ENCODE measurements at places on chromosomes 2 and 18.

DNA sequence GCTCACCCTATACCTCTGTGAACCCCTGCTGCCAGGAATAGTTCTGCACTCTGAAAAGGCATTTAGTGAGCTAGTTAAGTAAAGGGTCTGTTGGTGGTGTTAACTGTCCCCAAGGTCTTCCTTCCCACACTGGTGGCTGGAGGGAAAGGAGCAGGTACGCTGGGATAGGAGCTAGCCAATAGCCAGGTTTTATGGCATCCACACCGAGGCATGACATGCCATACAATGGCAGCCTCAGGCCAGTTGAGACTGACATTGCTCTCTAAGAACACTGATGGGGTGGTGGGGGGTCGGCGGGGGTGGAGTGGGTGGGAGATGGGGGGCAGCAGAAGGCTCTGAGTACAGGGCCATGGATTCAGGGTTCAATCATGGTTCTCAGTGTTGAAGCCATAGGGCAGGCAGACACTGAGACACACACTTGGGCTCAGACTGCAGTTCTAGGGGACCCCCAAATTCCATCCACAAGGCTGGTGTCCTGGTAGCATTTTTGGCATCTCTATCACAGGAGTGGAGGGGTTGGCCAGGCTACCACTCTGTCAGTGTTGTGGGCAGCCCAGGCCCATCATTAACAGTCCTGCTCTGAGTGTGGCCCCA lies 136.0 kb downstream of the CTIF start:
- no peaks in the 10 kb centered on the region for H3K4me1 ChIP-seq
- H3K36me3 ChIP-seq, result no peaks in the 10 kb centered on the region
- no peak for DNase-seq
- H3K27me3 ChIP-seq, result no peaks in the 10 kb centered on the region
- H3K27ac ChIP-seq, result no peak overlapping the region

- H3K4me3 ChIP-seq, result no peak overlapping the region
- no peak for DNase-seq
- H3K36me3 ChIP-seq, result no peaks in the 10 kb centered on the region
Measured at GRCh38 chr2:207144173-207144785, 21.5 kb downstream of the KLF7 start.

- no peaks in the 10 kb centered on the region for H3K27me3 ChIP-seq
- no peaks in the 10 kb centered on the region for H3K36me3 ChIP-seq
- H3K27ac ChIP-seq, result no peak overlapping the region
- H3K4me3 ChIP-seq, result no peak overlapping the region
Measured at GRCh38 chr2:44759823-44760222, 181.7 kb upstream of the SIX3 start.

GRCh38 chr18:38042211-38042890 lies 476.8 kb upstream of the CELF4 start:
- no peak overlapping the region for H3K27ac ChIP-seq
- no peaks in the 10 kb centered on the region for H3K4me1 ChIP-seq
- DNase-seq, result no peak
- no peaks in the 10 kb centered on the region for H3K36me3 ChIP-seq
- no peaks in the 10 kb centered on the region for H3K27me3 ChIP-seq
- H3K4me3 ChIP-seq, result no peak overlapping the region

- H3K4me1 ChIP-seq, result no peaks in the 10 kb centered on the region
- no peaks in the 10 kb centered on the region for H3K36me3 ChIP-seq
- DNase-seq, result no peak
- no peak overlapping the region for H3K27ac ChIP-seq
- no peak overlapping the region for H3K4me3 ChIP-seq
Measured at GRCh38 chr2:36174920-36175319, 180.7 kb upstream of the CRIM1 start.

GRCh38 chr2:212384027-212384426 lies 154.6 kb downstream of the ERBB4 start:
- H3K36me3 ChIP-seq, result no peaks in the 10 kb centered on the region
- peaks cover 5% of the 10 kb centered on the region for H3K4me1 ChIP-seq
- H3K27me3 ChIP-seq, result no peaks in the 10 kb centered on the region
- no peak overlapping the region for H3K27ac ChIP-seq
- no peak overlapping the region for H3K4me3 ChIP-seq

DNA sequence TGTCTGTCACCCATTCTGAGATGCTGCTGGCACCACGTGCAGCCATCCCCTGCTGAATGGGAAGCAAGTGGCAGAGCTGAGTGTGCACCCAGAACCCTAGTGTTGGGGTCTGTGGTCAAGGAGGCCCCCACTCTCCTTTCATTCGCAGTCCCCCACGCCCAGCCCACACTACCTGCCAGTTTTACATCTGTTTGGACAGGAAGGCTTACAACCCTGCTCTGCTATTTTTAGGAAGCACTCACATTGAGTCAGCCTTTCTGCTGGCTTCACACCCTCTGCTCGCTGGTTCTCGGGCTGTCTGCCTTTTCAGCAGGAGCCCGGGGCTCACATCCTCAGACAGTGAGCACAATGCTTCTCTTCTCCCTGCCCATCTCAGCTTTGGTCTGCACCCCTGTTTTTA lies 10.7 kb upstream of the ADCY3 start:
- no peak overlapping the region for H3K4me3 ChIP-seq
- no peaks in the 10 kb centered on the region for H3K36me3 ChIP-seq
- no peaks in the 10 kb centered on the region for H3K27me3 ChIP-seq
- H3K4me1 ChIP-seq, result no peaks in the 10 kb centered on the region
- no peak for DNase-seq
- no peak overlapping the region for H3K27ac ChIP-seq

DNA sequence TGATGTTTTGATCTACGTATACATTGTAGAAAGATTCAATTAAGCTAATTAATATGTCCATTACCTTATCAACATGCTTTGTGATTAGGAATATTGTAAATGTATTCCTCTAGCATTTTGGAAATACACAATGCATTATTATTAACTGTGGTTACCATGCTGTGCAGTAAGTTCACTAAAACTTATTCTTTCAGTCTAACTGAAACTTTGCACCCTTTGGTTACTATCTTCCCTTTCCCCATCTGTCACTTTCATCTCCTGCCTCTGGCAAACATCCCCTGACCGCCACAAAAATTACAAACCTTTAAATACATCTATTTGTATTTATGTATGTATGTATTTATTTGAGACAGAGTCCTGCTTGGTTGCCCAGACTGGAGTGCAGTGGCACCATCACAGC lies 388.0 kb downstream of the NYAP2 start:
- H3K27ac ChIP-seq, result no peak overlapping the region
- no peaks in the 10 kb centered on the region for H3K36me3 ChIP-seq
- no peaks in the 10 kb centered on the region for H3K27me3 ChIP-seq
- no peak for DNase-seq

- peak overlapping the region; percentile 98 for H3K27ac ChIP-seq
- no peak overlapping the region for H3K4me3 ChIP-seq
- no peaks in the 10 kb centered on the region for H3K36me3 ChIP-seq
- no peaks in the 10 kb centered on the region for H3K27me3 ChIP-seq
Measured at GRCh38 chr2:65608916-65609315, 176.5 kb upstream of the SPRED2 start.

GRCh38 chr18:79753391-79753851 lies 44.3 kb upstream of the KCNG2 start:
- no peak overlapping the region for H3K27ac ChIP-seq
- H3K36me3 ChIP-seq, result peaks cover 5% of the 10 kb centered on the region
- no peak overlapping the region for H3K4me3 ChIP-seq
- DNase-seq, result peak; percentile 67

GRCh38 chr2:166627893-166628292 lies 133.8 kb upstream of the SCN7A start:
- no peak overlapping the region for H3K27ac ChIP-seq
- DNase-seq, result no peak
- no peaks in the 10 kb centered on the region for H3K27me3 ChIP-seq
- no peaks in the 10 kb centered on the region for H3K4me1 ChIP-seq

- H3K4me3 ChIP-seq, result no peak overlapping the region
- H3K4me1 ChIP-seq, result no peaks in the 10 kb centered on the region
- DNase-seq, result no peak
- H3K27me3 ChIP-seq, result no peaks in the 10 kb centered on the region
Measured at GRCh38 chr2:166229678-166230023, 101.8 kb upstream of the SCN1A start.

- no peaks in the 10 kb centered on the region for H3K36me3 ChIP-seq
- H3K4me1 ChIP-seq, result no peaks in the 10 kb centered on the region
- no peaks in the 10 kb centered on the region for H3K27me3 ChIP-seq
Measured at GRCh38 chr2:153408710-153409385, 69.7 kb downstream of the RPRM start.

GRCh38 chr2:28407131-28407975 lies 14.7 kb downstream of the FOSL2 start:
- no peaks in the 10 kb centered on the region for H3K27me3 ChIP-seq
- DNase-seq, result peak; percentile 64
- H3K27ac ChIP-seq, result no peak overlapping the region
- peaks cover 37% of the 10 kb centered on the region for H3K36me3 ChIP-seq
- H3K4me1 ChIP-seq, result no peaks in the 10 kb centered on the region

DNA sequence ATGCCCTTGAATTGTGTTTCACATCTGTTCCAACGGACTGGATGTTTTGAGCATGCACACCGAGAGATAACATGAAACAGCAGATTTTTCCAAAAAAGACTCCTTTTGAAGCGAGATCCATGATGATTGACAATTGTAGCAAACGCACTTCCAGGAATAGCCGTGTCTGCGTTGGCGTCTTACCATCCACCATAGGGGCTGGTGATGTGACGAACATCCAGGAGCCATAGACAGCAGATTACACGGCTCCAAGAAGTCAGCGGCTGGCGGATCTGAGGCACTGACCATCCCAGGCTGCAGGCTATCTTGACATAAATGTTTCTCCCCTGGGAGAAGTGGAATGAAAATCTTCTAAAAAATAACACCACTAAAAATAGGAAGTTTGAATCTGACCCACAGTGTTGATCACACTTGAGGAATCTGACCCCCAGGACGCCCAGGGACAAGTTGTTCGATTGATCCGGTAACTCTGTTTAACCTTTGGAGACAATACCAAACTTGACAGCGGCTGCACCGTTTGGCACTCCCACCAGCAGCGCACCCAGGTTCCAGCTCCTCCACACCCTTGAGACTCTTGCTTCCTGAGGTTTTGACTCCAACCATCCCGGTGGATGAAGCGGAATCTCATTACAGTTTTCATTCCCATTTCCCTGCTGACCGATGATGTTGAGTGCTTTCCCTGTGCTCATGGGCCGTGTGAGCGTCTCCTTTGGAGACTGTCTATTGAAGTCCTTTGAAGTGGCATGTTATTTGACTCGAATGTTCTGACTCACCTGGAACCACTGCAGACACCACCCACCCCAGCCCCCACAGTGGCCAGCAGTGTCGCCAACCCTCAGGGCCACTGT lies 140.0 kb upstream of the GPC1 start:
- H3K4me3 ChIP-seq, result no peak overlapping the region
- H3K27ac ChIP-seq, result no peak overlapping the region
- H3K4me1 ChIP-seq, result no peaks in the 10 kb centered on the region
- H3K36me3 ChIP-seq, result no peaks in the 10 kb centered on the region
- no peaks in the 10 kb centered on the region for H3K27me3 ChIP-seq

GRCh38 chr18:49094979-49095632 lies 144.3 kb upstream of the SMAD7 start:
- peaks cover 2% of the 10 kb centered on the region for H3K4me1 ChIP-seq
- no peaks in the 10 kb centered on the region for H3K36me3 ChIP-seq
- H3K27me3 ChIP-seq, result no peaks in the 10 kb centered on the region
- H3K4me3 ChIP-seq, result no peak overlapping the region
- no peak for DNase-seq

- DNase-seq, result no peak
- H3K27me3 ChIP-seq, result no peaks in the 10 kb centered on the region
- no peak overlapping the region for H3K27ac ChIP-seq
- no peaks in the 10 kb centered on the region for H3K36me3 ChIP-seq
Measured at GRCh38 chr2:128357506-128358370, 39.1 kb upstream of the HS6ST1 start.

GRCh38 chr2:171883275-171883893 lies 10.7 kb downstream of the SLC25A12 start:
- peak overlapping the region; percentile 63 for H3K27ac ChIP-seq
- H3K4me3 ChIP-seq, result no peak overlapping the region
- no peaks in the 10 kb centered on the region for H3K36me3 ChIP-seq

DNA sequence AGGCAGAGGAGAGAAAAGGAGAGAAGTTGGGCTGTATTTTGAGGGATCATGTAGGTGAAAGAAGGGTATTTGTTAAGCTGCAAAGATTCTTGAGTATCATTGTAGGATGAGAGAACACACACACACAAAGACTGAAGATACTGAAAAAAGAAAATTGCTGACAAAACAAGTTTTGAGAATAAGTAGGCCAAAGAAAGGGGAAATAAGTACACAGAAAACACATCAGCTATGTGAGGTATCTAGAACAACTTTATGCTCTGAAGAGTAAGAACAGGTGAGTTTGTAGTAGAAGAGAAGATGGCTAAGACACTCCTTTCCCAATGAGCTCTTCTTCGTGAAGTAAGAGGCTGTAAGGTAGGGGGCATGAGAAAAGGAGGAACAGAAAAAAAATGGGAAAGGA lies 28.2 kb downstream of the METTL8 start:
- H3K36me3 ChIP-seq, result no peaks in the 10 kb centered on the region
- H3K27ac ChIP-seq, result no peak overlapping the region
- no peak overlapping the region for H3K4me3 ChIP-seq
- no peak for DNase-seq

- DNase-seq, result no peak
- H3K4me1 ChIP-seq, result no peaks in the 10 kb centered on the region
- H3K36me3 ChIP-seq, result no peaks in the 10 kb centered on the region
- no peaks in the 10 kb centered on the region for H3K27me3 ChIP-seq
Measured at GRCh38 chr2:152328013-152328412, 7.0 kb upstream of the FMNL2 start.

GRCh38 chr2:127149384-127149783 lies 42.4 kb upstream of the BIN1 start:
- no peaks in the 10 kb centered on the region for H3K36me3 ChIP-seq
- H3K27me3 ChIP-seq, result no peaks in the 10 kb centered on the region

DNA sequence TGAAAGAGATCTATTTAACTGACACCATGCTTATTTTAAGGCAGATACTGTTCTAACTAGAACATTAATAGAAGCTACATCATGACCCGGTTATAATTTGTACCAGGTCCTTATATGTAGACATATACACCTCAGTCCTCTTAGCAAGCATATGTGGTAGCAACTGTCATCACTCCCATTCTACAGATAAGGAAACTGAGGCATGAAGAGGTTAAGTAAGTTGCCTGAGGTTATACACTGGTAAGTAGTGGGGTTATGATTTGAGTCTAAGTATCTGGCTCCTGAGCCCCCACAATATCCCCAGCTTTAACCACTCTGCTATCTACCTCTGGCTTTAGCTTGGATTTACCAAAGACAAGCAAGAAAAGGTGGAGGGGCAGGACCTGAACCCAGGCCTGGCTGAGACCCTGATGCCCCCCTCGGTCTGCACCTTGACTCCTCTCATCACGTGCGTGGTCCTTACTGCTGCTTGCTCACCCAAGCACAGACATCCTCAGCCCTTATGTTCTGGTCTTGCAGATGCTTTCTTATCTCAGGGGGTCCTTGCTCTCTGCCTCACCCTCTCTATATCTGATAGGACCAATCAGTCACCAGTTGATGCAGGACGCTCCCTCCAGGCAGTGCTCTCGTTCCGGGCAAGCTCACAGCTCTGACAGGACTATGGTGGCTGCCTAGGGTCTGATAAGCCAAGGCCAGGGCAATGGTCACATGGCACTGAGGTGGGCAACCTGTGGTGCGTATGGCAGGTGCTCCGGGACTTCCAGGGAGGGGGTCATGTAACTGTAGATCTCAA lies 4.0 kb downstream of the DYSF start:
- H3K4me1 ChIP-seq, result no peaks in the 10 kb centered on the region
- no peak for DNase-seq
- H3K27me3 ChIP-seq, result no peaks in the 10 kb centered on the region
- no peak overlapping the region for H3K4me3 ChIP-seq
- no peaks in the 10 kb centered on the region for H3K36me3 ChIP-seq

GRCh38 chr2:36416370-36417165 lies 61.0 kb downstream of the CRIM1 start:
- no peak overlapping the region for H3K4me3 ChIP-seq
- no peaks in the 10 kb centered on the region for H3K27me3 ChIP-seq
- H3K36me3 ChIP-seq, result no peaks in the 10 kb centered on the region
- H3K27ac ChIP-seq, result no peak overlapping the region

Data from aorta (tissue), 5 donors.